ENCODE measurements at places on chromosomes 7 and 10.

GRCh38 chr10:23459308-23459939, 20.5 kb downstream of the OTUD1 start:
- no peak for DNase-seq

- no peak for DNase-seq
Measured at GRCh38 chr7:28988091-28988490, 30.0 kb upstream of the TRIL start.

- no peak for DNase-seq
Measured at GRCh38 chr7:57204411-57204811, 72.2 kb upstream of the ZNF479 start.

DNA sequence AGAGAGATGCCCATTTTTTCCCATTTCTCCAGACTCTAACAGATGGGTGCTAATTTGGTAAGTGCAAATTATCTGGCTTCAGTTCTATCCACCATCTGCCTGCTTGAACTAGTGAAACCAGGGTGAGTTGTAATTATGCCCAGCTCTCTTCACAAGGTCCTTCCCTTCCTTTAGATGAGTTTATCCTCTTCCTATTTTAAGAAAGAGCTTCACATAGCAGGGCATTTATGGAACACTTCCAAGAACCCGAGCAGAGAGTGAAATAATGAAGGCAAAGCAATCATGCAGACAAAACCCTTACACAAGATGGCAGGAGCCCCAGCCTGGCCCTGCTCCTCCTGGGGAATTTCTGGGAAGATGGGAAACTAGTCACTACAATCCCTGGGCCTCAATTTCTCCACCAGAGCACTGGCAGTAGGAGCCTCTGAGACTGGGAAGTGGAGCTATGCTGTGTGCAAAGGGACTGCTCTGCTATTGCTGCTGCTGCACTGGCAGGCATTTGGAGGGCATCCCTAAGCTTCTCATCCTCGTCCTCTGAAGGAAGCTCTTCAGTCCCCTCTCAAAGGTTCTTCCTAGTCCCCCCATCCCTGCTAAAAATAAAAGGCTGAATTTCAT, 33.7 kb upstream of the PLXNA4 start:
- DNase-seq = no peak

GRCh38 chr10:12799144-12799543, 202.4 kb downstream of the CCDC3 start:
- no peak for DNase-seq
